ENCODE measurements at places on chromosomes 4 and X.

DNA sequence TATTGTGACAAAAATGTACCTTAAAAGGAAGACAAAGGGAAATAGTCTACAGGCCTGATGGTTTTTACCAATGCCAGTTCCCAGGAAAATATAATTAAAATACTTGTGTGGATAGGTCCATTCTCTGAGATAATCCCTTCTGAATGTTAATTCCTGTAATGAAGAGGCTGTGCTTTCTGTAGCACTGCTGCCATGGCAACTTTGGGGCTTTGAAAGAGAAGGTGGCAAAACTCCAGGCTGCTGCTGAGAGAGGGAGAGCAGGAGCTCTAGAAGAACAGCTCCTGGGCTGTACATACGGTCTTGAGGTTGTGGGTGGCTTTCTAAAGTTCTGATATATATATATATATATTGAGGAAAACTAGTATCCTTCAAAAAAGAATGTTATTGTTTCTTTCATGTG is 125.4 kb downstream of the PDLIM5 start:
- peak; percentile 60 for DNase-seq

GRCh38 chr4:149031399-149031798 is 589.2 kb upstream of the NR3C2 start:
- peak; percentile 19 for DNase-seq

- DNase-seq = peak; percentile 42
Observed at GRCh38 chr4:145716200-145716599, 36.3 kb downstream of the C4orf51 start.

DNA sequence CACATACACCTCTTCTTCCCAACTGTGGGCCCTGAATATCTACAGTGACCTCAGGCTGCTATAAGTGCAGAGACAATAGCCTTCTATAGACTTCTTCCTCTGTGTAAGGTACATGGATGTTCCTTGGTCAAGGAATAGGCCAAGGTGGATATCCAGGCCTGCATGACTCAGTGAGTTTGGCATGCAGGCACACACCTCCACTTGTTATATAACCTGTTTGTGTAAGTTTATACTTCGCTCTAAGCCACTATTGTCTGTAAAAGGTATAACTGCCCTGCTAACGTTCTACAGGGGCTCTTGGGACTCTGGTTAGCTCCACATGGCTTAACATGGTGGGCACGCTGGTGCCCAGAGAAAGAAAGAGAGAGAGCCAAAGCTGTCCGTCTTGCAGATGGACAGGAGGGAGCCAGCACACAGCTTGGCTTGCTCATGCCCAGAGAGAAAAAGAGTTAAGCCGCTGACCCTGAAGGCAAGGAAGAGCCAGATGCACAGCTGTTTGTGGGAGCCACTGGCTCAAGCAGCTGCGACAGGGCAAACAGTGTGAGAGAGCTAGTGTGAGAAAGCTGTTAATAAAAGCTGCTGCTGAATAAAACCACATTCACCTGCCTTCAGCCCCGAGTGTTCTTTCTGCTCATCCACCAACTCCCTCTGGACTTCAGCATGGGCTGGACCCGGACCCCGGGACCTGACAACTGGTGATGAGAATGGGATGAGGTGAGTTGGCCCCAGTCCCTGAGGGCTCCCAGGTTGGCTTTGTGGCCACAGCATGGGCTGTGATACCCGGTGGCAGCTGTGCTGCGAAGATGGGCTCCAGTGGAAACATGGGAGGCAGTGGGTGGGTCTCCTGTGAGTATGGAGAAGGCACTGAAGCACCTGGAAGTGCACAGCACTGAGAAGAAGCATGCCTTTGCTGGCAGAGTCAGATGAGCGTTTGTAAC is 44.5 kb upstream of the ZBTB33 start:
- DNase-seq = no peak

DNA sequence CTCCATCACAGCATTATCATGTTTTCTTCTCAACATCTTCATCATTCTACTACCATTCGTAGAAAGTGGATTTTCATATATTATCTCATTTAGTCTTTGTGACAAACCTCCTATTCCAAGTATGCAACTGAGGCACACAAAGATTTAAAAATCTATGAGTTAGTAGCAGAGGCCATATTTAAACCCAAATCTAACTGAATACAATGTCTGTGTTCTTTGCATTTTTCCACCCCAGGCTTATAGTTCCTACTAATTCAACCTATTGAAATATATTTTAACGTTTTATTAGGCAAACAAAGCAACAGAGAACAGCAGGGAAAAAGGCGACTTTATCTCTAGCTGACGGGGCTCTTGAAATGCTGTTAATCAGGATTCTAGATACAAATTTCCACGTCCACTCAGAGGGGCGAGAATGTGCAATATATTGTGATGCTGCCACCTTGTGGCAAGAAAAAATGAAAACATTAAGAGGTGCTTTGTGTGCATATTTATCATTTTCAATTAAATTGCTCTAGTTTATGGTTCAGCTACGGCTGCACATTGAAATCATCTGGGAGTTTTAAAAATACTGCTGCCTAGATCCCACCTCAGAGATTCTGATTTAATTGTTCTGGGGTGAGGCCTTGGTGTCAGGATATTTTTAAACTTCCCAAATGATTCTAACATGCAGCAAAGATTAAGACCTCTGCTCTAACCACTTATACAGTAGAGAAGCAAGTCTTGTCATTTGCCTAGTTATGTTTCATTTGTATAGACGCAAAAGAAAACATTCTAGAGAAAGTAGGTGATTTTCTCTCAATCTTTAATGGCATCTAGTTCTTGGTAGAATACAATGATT is 315.9 kb downstream of the MAPK10 start:
- peak; percentile 79 for DNase-seq

DNA sequence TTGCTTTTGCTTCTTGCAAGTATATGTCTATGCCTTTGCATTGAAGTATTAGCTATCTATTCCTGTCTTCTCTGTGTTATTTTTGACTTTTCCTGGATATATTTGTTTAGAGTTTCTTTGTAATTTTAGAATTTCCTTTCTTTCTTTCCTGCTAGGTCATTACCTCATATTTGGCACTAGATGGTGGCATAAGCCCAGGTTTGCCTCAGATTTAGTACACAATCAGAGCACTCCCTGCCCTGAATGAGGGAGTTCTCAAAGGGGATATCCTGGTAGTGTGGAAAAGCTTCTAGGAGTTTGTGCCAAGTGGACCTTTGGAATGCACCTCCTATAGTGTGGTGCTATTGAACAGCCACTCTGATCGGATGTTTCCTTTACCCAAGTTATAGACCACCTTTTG is 181.6 kb downstream of the UGT8 start:
- DNase-seq = peak; percentile 16

- DNase-seq = peak; percentile 17
Observed at GRCh38 chr4:38367642-38368174, 296.3 kb upstream of the KLF3 start.

DNA sequence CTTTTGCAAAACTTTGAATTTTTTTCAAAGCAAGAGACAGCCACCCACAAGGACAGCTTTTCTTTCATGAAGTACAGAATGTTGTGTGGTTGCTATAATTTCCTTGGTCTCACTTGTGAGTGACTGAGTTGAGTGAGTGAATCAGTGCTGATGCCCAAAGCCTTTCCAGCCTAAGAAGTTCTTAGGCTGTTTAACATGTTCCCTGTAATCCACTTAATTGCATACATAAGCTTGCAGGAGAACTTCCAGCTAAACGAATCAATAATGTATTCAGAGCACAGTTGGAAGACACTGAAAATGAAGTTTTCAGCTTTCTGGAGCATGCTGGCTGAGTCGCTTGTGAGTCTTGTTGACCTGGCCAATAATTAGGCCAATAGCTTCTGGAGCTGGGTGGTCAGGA is 42.0 kb upstream of the GK2 start:
- DNase-seq = no peak

DNA sequence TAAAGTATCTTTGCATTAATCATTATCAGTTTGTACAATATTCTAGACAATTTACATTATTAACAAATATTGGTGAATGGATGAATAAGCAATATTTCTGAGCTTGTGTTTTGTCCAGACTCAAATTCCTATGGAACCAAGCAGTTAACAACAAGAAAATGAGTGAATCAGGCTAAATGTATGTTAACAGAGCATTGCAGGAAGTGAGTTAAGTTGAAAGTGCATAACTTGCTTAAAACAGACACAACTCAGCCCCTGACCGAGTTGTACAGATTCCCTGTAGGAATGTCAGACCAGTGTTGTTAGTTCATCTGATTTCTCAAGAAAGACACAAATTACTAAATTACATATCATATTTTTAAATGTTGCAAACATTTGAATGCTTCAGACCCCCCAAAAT is 23.7 kb upstream of the CSN1S1 start:
- DNase-seq = no peak

GRCh38 chr4:28469387-28469786 is 1608.7 kb downstream of the STIM2 start:
- DNase-seq = no peak

GRCh38 chr4:132709056-132709455 is 440.0 kb upstream of the PCDH10 start:
- no peak for DNase-seq

- no peak for DNase-seq
Observed at GRCh38 chr4:100841911-100842310, 324.1 kb upstream of the EMCN start.

DNA sequence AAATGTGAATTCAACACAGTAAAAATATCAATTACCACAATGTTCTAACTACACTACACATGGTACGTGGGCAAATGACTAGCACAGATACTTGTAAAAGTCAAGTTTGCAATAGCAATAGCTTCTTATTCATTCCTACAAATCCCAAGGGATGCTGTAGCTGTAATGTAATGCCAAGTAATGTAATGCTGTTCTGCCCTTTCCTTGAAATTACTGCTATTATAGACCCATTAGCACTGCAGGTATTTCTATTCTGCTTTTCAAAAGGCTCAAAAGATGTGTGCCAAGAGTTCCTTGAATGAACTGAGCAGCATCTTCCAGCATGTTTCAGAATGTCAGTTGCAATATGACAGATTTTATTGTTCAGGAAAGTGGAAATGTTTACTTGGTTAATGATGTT is 129.9 kb upstream of the BANK1 start:
- DNase-seq = no peak

DNA sequence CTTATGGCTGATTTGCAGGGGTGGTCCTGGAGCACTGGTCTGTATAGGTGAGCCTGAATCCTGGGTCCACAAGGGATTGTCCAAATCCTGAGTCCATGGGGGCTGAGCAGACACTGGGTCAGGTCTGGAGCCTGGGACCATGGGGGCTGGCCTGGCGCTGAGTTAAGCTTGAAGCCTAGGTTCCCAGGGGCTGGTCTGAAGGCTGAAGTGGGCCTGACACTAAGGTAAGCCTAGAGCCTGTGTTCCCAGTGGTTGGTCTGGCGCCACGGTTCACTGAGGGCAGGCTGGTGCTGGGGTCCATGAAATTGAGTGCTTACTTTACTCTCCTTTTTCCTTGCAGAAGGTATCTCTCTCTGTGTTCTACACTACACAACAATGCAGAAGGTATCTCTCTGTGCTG is 155.8 kb downstream of the RBM46 start:
- DNase-seq = no peak

DNA sequence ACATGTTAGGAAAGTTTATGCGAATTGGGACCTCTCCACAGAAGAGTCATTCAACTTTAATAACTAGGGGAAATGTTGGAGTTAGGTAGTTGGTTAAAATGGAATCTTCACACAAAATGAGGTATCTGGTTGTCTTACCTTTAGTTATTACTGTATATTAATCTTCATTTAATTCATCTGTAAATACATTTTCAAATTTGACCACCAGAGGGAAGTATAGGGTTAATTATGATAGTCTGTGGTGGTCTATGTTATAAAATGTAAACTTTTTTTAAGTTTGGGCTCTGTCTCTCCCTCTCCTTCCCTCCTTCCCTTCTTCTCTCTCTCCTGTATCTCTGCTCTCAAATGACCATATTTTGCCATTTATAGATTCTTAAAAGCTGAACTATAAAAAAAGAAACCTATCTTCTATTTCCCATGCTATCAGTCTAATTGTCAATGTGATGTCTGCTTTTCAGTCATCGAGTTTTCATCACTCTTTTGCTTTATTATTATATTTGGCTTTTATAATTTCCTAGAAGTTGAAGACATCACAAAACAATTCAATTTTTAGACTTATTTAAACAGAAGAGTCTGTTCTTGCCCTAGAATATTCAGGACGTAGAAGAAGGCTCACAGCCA is 49.8 kb downstream of the TMEM144 start:
- peak; percentile 50 for DNase-seq

GRCh38 chr4:111618908-111619307 is 526.3 kb upstream of the FAM241A start:
- DNase-seq = peak; percentile 14

DNA sequence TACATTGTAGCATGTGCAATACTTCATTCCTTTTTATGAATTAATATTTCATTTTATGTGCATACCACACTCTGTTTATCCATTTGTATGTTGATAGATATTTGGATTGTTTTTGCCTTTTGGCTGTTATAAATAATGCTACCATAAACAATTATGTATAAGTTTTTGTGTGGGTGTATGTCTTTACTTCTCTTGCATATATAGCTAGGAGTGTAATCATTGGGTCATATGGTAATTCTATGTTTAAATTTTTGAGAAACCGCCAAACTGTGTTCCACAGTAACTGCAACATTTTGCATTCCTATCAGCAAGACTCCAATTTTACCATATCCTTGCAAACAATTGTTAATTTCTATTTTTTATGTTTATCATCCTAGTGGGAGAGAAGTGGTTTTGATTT is 3.1 kb upstream of the TCEAL5 start:
- DNase-seq = no peak

DNA sequence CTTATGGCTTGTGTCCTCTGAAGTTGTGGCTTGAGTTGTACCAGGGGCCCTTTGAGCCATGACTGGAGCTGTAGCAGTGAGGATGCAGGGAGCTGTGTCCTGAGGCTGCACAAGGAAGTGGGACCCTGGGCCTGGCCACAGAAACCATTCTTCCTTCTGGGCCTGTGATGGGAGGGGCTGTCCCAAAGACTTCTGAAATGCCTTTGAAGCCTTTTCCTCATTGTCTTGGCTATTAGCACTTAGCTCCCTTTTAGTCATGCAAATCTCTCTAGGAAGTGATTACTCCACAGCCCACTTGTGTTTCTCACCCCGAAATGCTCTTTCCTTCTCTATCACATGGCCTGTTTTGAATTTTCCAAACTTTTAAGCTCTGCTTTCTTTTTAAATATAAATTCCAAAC is 92.4 kb downstream of the FHDC1 start:
- DNase-seq = no peak

- DNase-seq = no peak
Observed at GRCh38 chrX:41734530-41734929, 10.5 kb downstream of the GPR82 start.

GRCh38 chrX:78029663-78030062 is 60.2 kb upstream of the PGAM4 start:
- DNase-seq = peak; percentile 43

- no peak for DNase-seq
Observed at GRCh38 chr4:110955748-110956147, 332.9 kb upstream of the PITX2 start.

- no peak for DNase-seq
Observed at GRCh38 chr4:78863991-78864390, 75.2 kb downstream of the PAQR3 start.

- DNase-seq = peak; percentile 31
Observed at GRCh38 chr4:100986360-100986868, 360.9 kb downstream of the PPP3CA start.

- peak; percentile 86 for DNase-seq
Observed at GRCh38 chr4:76738086-76738931, 159.6 kb downstream of the SOWAHB start.
